ENCODE measurements at places on chromosomes 5 and 9. TPM values are rescaled to one million over a fixed set of nuclear protein-coding genes. Genes with fewer than 3 reads are reported as not detected.

Gene PCDHB10
- total RNA-seq, result not detected

Gene RNF183
- 0.92 TPM for total RNA-seq

Gene NFIB
- 29.0 TPM for total RNA-seq

Gene ECSCR
- not detected for total RNA-seq

Gene NIPBL
- 83.8 TPM for total RNA-seq

Gene SLC6A18
- total RNA-seq, result not detected

Gene PLAC8L1
- total RNA-seq, result not detected

Gene CTNND2
- not detected for total RNA-seq

DNA sequence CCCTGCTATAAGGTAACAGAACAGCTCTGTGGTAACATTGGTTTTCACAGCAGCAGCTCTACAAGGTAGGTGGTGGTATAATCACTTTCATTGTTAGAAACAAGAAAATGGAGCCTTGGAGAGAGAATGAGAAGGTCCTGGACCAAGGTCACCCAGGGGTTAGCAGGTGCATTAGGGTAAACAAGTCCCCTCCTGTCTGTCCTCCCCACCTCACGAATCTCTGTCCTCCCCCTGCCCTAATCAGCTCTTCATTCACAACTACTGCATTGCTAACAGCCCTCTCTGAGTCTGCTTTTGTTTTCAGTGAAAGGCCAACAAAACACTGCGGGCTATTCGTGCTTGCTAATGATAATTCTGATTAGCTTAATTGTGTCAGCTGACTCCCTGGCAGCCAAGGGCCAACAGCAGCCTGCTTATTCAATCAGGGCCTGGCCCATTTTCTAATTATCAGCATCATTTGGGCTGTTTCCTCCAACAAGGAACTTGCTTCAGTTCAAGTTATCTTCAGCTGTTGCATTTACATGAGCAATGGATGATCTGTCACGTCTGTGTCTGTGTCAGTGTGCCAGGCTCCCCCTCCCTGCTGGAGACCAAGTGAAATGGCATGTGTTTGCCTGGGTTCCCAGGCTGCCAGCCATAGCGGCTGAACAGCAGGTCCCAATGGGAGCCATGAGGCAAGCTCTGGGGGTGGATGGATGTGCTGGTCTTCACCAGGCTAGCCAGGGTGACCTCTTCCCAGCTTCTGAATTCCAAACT, 56.7 kb upstream of the EQTN start:
- no peak for DNase-seq

DNA sequence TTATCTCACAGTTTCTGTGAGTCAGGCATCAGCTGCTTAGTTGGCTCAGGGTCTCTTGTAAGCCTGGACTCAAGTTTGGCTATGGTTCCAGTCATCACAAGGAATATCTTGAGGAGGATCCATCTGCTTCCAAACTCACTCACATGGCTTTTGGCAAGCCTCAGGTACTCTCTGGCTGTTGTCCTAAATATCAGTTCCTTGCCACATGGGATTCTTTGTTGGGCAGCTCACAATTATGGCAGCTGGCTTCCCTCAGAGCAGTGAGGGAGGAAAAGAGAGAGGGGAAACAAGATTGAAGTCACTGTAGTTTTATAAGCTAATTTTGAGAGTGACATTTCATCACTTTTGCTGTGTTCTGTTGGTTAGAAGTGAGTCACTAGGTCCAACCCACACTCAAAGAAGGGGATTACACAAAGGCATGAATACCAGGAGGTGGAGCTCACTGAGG, 144.5 kb downstream of the GCNT1 start:
- no peak for DNase-seq

GRCh38 chr9:114461468-114461867, 43.8 kb downstream of the WHRN start:
- no peak for DNase-seq

DNA sequence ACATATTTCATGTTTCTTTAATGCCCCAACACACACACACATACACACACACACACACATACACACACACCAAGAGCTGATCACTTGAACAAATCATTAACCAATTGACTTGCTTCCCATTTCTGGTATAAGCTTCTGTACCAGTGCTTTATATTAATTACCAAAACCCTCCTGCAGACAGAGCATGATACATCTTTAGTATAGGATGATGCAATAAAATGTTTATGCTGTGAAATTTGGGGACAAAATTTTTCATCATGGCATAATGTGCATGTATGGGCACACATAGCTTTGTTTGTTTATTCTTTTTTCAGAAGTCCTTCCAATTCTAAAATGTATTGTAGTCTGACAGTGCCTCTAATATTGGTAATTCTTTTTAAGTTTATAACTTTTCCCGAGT, 34.5 kb downstream of the SLC1A3 start:
- DNase-seq, result no peak

- no peak for DNase-seq
These were observed 45.9 kb downstream of the RANBP17 start for GRCh38 chr5:170907758-170908157.

DNA sequence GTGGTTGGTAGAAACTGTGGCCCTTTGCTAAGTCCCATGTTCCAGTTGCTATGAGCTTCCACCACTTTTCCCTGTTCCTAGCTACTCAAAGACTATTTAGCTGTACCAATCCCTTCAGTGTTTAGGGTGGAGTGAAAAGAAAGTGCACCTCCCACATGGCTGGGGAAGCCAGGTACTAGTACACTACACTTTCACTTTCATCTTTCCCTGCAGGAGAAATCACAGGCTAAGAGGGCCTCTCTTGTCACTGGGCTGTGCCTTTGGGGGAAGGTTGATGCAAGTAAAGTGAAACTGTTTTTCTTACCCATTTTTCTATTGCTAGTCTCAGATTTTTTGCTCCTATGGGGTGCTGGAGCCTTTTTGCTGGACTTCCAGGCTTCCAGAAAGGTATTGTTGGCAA, 33.5 kb upstream of the CKS2 start:
- DNase-seq, result no peak

GRCh38 chr5:119355685-119356611, at the start of gene TNFAIP8:
Gene TNFAIP8, plus strand, starts transcription at chr5:119356019. Its CDS starts 72 bp downstream, at chr5:119356091.
- DNase-seq, result peak; percentile 56

DNA sequence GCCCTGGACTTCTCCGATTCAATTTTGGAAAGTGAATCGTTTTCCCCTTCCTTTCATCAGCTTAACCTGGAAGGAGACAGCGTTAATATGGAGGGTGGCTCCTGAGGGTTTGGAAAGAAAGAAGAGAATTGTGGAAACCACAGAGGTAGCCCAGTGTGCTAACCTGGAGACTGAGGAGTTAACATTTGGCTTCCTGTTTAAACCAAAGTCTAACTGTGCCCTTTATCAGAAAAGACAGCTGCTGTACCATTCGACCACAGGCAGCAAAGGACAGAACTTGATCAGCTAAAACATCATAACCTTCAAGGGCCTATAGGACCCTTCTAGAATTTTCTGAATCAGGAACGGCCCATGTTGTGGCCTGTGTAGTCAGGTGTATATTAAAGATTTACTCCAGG, 735 bp downstream of the IDNK start:
- peak; percentile 34 for DNase-seq

DNA sequence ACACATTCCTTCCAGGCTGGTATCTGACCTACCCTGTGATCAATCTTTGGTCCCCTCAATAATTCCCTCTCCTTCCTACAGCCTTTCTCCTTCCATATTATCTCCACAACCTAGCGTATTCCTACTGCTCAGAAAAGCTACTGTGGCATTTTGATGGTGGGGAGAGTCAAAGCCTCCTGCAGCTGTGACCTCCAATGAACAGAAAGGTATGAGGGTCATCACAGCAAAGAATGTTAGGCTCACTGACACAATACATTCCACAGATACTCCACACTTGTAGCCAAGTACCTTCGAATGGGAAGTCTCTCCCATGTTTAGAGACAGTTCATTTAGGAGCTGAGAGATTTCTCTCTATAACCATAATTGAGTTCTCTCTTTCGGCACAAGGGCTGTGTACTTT, 5.9 kb downstream of the FBN2 start:
- no peak for DNase-seq
